IMR-90 (cell line): ENCODE measurements at places on chromosomes 2 and 18. TPM values are rescaled to one million over a fixed set of nuclear protein-coding genes. Genes with fewer than 3 reads are reported as not detected.

- DNase-seq: no peak
Observed at GRCh38 chr2:186437719-186438118, 48.3 kb upstream of the ZC3H15 start.

PARD6G gene
- 2.5 and 3.3 TPM in 2 replicates for total RNA-seq

DNA sequence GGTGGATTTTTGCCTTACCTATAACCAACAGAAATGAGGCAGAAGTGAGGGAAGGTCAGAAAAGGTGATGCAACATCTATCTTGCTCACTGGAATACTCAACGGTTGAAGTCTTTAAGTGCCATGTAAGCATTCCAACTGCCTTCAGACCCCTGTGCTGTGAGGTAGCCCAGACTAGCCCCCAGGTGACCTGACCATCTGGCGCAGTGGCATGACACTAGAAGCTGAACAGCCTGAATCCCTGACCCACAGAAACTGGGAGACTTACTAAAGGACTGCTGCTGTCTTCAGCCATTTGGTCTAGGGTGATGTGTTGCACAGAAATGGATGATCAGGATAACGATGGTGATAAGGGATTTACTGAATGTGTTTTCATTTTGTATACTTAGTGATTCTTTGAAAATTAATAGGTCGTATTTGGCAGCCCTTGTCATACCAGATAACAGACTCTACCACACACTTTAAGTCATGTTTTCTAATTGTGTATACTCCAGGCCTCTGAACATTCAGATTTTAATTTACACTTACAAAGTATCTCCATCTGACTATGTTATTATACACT lies 161.5 kb downstream of the STK39 start:
- DNase-seq: no peak

ALMS1 gene
- total RNA-seq: 20.8 and 30.8 TPM in 2 replicates

DNA sequence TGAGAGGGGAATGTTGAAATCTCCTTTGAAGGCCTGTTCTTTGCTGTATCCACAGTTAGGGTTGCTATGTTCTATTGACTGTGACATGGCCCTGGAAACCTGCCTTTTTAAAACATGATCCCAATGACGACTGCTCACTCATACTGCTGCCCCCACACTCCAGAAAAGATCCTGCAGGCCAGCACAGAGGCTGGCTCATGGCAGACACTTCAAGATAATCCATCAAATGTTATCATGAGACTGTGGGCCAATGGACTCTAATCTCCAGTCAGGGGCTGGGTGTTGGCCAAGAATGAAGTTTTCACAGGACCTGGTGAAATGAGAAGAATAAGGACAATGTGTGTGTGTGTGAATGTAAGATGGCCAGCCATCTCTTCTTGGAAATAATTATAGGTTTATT lies 59.0 kb upstream of the THOC1 start:
- no peak for DNase-seq

DNA sequence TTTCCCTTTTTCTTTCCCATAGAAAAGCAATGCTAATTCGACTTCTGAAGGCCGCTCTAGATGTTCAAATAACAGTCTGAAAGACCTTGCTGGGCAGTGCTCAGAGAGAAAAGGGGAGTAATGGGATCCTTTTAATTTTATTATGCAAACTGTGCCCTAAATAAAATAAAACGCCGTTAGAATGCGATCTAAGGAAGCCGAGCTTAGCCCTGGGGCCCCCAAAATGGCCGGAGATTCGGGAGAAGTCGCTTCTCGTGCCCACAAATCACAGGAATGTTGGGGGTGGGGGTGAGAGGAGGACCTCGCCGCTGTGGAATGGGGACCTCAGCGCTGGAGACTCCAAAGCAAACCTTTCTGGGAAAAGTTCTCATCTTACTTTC lies 8.4 kb upstream of the POU3F3 start:
- DNase-seq: no peak

DNA sequence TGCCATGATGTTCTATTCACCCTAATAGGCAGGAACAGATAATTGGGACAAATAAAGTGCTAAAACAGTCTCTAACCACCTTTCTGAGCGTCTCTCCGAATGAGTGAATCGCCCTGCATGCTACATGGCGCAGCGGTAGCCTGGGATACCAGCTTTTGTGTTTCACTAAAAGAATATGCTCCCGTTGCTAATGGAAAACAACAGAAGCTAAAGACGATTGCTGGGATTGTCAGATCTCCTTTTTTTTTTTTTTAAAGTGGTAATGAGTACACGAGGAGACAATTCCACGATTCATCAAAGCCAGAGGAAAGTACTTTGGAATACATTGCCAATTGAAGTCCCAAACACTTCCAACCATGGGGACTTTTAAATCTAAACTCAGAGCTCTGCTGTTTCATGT lies 1815.3 kb upstream of the CELF4 start:
- DNase-seq: no peak

REG3A gene
- total RNA-seq: not detected in 2 replicates

DNA sequence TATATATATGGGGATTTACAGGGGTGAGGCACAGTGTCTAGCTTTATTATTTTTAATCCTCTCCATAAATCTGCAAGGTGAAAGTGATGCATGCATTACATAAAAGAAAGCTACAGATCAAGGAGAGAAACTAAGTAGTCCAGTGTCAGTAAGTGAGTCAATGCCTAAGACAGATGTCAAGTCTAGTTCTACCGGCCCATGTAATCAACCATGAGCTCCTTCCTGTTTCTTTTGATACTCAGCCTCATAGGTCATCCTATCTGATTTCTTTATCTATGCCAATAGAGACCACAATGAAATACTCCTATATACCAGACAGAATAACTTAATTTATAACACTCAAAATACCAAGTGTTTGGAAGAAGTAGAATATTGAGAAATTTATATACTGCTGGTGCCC lies 20.2 kb upstream of the GYPC start:
- no peak for DNase-seq

SEC11C gene
- 8.9 and 10.6 TPM in 2 replicates for total RNA-seq

- no peak for DNase-seq
Observed at GRCh38 chr2:19839438-19839837, 62.3 kb downstream of the TTC32 start.

DNA sequence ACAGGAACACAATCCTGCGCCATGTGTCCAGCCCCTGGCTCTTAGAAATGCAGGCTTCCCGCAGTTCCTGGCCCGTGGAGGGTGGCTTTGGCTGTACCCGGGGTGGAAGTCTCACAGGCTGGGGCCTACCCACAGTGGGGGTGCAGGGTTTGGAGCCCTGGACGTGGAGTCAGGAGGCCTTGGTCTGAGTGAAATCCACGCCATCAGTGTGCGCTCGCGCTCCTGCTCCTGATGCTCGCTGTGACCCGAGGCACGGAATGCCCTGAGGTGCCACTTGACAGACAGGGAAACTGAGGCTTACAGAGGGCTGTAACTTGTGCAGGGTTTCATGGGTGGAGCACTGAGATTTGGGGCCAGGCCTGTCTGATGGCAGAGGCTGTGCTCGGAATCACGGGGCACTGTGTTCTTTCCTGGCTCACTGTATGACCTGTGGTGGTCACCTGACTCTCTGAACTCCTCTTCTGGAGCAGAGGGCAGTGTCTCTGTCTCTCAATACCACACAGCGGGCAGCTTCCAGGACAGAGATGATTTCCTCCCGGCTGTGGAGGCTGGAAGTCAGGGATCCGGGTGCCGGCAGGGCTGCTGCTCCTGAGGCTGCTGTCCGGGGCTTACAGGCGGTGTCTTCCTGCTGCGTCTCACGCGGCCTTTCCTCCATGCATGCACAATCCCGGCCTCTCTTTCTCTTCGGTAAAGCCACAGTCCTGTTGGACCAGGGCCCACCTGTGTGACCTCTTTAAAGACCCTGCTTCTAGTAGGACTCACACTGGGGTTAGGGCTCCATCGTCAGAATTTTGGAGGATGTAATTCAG lies 25.9 kb upstream of the ALLC start:
- DNase-seq: no peak

LRATD1 gene
- total RNA-seq: 0.18 and 0.28 TPM in 2 replicates

DNA sequence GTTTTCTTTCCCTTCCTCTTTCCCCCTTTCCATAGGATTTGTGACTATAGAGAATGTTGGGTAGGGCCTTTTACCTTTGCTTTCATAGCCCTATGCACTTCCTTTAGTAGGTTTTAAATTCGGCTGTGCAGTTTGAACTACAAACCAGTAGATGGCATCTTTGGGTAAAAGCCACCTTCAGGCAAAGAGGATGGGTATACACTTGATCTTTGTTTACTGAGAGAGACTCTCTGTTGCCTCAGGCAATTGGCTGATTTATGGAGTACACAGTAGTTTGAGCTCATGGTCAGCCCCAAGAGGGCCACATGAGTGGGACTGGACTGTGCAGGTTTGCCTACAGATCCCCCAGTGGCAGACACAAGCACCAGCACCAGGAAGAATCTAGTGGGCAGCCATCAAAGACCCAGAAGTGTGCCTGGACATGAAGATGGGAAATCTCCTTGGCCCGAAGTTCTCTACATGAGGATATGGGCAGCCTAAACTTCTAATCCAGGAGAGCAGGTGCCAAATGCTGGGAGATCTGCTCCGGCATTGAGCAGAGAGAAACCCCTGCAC lies 1304.3 kb upstream of the DDX18 start:
- no peak for DNase-seq

SATB2 gene
- 8.4 and 9.2 TPM in 2 replicates for total RNA-seq

CFAP53 gene
- under 0.01 TPM in 2 replicates for total RNA-seq

MYO7B gene
- total RNA-seq: 0.18 and 0.28 TPM in 2 replicates

DNA sequence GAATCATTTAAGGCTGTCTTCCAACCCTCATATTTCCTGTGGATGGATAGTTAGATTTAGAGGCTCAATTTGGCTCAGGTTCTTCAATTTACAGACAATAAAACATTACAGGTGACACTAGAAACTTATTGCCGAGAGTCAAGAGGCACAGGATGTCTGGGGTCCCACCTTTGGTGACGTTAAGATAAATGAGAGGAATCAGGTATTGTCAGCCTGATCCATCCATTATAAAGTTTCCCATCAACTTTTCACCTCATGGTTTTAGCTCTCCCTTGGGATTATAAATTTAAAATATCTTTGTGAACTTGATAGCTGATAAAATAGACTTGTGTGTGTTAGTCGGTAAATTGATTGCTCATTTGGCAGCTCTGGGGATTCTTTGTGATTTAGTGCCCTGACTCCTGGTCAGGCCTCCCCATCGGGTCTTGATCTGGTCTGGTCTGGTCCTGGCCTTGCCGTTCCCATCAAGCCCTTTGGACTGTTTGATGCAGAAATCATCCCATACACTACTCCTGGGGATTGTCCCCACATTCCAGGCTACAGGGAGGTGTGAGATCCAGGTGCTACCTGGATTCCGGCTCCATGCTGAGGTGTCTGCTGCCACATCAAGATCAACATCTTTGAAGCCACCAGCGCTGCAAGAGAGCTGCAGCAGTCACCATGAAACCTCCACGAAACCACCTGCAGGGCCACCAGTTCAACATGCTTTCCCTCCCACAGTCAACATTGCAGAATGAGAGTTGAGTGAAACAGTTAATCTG lies 130.9 kb downstream of the SH3BP4 start:
- DNase-seq: no peak

- peak; percentile 37 for DNase-seq
Observed at GRCh38 chr2:10654069-10654468, 35.7 kb downstream of the NOL10 start.

GRCh38 chr2:20108655-20109396 lies 57.4 kb upstream of the LAPTM4A start:
- DNase-seq: peak; percentile 85

DNA sequence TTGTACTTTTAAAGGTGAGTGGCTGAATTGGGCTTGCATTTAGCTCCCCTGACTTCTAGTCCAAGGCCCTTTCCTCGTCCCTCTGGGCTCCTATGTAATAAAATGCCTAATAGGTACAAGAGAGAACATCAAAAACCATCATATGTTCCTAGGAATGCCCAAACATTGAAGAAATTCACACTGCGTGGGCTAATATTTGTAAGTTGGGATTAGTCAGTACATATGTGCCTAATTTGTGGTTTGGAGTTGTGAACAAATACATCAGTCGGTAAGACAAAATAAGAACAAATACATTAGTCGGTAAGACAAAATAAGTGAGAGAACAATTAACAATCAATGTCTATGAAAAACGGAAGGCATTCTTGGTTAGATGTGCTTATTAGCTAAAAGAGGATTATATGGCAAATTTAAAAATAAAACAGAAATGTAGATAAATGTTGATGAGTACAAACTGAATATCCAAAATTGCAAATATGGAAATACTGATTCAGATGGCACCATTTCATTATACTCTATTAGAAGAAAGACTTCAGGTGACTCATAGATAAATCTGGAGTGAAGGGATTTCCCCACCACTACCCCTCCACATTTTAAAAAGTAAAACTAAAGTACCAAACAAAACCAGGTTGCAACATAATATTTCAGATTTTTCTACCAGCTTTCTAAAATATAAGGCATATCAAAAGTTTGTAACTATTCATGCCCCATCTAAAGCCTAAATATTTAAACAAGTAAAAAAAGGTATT lies 325.4 kb downstream of the ZEB2 start:
- DNase-seq: no peak

TMEM247 gene
- not detected in 2 replicates for total RNA-seq

- peak; percentile 12 for DNase-seq
Observed at GRCh38 chr2:216897561-216898203, 37.8 kb upstream of the TNP1 start.

DNA sequence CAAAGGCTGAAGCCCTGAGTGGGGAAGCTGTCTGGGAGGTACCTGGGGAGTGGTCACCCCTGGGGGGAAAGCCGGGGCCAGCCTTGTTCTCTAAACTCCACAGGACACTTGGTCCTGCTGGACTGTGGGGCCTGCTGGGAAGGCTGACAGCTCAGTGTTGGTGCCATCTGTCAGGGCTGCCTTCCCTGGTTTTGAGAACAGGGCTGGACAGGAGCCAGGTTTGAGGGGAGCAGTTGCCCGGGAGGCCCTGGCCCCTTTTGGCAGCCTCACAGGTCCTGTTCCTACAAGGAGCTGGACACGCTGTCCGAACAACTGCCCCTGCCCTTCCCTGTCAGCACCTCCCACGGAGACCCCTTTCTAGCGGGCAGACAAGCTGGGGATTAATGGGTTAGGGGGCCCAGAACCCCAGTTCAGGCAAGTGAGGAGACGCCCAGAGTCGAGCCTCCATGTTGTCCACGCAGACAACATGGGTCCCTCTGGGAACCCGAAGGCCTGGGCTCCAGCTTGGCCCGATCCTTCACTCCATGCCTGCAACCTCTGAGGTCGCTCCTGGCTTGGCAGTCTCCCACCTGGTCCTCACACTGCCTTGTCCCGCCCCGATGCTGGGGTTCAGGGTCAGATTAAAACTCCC lies 40.8 kb downstream of the ATOH8 start:
- DNase-seq: no peak
